KG1 (cell line): ENCODE measurements at places on chromosomes 2 and 18.

- no peak for DNase-seq
Observed at GRCh38 chr18:5851998-5852397, 43.3 kb downstream of the TMEM200C start.

DNA sequence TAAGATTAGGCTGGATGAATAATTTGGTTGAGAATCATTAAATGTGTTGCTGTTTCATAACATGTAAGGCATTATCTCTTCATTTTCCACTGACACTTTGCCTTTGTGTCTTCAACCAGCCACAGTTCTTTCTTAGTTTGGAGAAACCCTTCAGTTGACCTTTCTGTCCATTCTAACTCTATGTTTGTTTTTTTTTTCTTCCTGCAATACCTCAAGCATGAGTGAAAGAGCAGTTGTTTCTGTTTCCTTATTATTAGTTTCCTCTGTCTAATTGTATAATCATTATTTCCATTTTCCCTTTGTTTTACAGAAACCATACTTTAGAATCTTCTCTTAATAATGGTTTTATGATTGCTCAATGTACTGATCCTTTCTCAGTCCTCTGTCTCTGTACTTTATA lies 25.6 kb downstream of the HADHB start:
- DNase-seq = no peak

- DNase-seq = no peak
Observed at GRCh38 chr18:58993260-58993659, 128.6 kb downstream of the ZNF532 start.

- DNase-seq = no peak
Observed at GRCh38 chr2:30956995-30957394, 149.7 kb upstream of the CAPN13 start.

DNA sequence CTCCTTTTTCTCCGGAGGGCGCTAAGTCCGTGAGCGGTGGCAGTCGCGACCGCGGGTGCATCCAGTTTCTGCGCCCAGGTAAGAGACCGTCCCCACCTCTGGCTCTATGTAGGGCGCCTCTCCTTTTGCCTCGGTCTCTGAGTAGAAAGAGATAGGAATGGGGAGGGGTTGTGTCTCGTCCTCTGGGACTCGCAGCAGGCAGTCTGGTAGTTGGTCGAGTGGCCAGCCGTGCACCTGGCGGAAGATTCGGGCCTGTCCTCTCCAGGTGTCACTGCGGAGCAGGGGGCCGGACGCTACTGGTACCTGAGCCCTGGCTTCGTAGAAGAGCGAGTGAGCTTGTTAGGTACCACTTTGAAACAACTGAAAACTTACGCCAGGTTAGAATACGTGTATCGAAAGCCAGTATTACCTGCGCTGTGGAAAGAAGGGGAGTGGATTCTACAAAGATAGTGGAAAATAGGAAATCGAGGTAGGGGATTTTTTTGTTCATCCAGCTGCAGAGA lies 403 bp downstream of the MAP2 start:
- DNase-seq = no peak
